Cerebellar nuclear complex (tissue), 1 donor: ENCODE measurements at places on chromosomes 16 and 17.

DNA sequence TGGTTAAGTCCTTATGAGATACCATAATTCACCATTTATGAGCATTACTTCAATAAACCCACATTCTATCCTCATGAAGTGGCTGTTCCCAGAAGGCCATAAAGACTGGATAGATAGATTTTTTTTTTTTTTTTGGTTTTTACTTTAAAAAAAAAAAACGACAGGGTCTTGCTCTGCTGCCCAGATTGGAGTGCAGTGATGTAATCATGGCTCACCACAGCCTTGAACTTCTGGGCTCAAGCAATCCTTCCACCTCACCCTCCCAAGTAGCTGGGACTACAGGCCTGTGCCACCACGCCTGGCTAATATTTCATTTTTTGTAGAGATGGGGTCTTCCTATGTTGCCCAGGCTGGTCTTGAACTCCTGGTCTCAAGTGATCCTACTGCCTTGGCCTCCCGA is 102.3 kb downstream of the XYLT1 start:
- DNase-seq, result no peak

DNA sequence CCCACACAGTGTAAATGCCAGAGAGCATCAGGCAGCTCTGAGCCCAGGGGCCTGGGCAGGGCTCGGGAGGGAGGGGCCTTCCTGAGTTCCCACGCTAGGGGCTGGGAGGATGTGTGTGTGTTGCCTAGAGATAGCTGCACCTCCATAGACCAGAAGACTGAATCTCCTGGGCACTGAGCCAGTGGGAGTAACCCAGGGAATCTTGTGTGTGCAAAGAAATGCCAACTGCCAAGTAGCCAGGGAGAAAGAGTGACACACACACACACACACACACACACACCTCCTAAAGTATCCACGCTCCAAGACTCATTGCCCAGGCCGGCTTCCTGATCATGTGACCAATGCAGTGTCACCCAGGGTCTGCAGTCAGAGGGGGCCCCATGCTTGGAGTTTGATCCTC is 166.2 kb upstream of the RPL38 start:
- no peak for DNase-seq

GRCh38 chr16:48911700-48912099 is 301.7 kb upstream of the N4BP1 start:
- DNase-seq, result no peak

DNA sequence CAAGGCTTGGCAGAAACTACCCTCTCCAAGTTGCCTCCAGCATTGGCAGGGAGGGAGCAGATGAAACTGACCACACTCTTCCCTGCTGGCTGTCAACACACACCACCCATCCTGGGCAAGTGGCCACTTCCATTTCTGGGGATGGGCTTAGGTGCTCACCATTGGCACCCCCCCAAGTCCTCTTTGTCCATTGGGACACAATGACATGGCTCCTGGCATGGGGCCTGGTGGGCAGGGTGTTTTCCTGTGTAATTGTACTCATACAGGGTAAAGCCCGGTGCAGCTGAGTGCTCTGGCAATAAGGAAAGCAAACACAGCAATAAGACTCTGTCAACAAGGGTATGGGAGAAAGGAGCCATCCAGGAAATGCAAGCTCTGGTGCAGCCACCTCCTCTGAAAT is 22.6 kb downstream of the SCNN1B start:
- no peak for DNase-seq

DNA sequence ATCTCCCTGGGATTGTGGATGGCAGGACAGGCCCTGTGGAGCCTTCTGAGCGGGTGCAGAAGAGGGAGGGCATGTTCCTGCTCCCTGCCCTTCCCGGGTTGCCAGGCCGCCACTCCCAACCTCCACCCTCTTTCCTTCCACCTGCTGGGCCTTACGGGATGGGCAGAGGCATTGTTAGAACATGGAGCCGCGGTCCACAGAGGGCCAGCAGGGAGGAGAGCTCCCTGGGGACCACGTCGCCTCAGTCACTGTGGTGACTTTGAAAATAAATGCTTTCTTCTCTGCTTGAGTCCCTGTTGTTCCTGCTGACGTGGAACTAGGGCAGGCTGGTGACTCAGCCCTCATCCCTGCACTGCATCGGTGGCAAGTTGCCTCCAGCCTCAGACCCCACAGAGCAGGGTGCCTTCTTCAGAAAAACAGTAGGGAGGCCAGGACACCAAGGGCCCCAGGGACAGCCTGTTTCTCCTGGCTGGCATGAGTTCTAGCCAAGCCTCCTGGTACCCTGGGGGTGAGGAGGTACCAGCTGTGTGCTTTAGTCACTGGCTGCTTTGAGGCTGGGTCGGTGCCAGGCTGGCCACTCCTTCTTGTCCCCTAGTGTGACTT is 224.9 kb downstream of the SEC14L1 start:
- DNase-seq, result no peak

DNA sequence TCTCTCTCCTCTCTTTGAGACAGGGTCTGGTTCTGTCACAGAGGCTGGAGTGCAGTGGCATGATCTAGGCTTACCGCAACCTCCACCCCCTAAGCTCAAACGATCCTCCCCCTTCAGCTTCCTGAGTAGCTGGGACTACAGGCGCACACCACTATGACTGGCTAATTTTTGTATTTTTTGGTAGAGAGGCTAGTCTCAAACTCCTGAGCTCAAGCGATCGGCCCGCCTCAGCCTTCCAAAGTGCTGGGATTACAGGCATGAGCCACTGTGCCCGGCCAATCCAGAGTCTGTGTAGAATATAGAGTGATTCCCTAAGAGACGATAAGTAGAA is 65.8 kb upstream of the RPH3AL start:
- DNase-seq, result no peak

- DNase-seq, result no peak
Measured at GRCh38 chr17:5068236-5068635, 10.0 kb upstream of the ZFP3 start.

DNA sequence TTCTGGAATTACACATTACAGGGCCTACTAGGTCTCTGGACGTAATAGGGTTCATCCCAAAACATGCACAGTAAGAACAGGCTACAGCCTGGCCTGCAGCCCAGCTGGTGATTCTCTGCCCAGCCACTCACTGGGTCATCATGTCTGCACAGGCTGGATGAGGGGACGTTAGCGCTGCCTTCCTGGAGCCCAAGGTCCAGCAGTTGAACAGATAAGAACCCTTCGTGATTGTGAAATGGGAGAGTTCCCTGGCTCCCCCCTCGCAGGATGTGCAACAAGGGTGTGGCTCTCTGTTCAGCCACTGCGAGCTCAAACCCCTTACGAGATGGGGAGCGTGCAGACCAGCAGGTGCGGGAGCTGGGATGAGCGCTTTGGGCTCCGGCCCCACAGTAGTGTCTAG is 200.0 kb upstream of the CDH5 start:
- DNase-seq, result no peak

GRCh38 chr17:29138971-29139691 is 41.1 kb downstream of the MYO18A start:
- no peak for DNase-seq

DNA sequence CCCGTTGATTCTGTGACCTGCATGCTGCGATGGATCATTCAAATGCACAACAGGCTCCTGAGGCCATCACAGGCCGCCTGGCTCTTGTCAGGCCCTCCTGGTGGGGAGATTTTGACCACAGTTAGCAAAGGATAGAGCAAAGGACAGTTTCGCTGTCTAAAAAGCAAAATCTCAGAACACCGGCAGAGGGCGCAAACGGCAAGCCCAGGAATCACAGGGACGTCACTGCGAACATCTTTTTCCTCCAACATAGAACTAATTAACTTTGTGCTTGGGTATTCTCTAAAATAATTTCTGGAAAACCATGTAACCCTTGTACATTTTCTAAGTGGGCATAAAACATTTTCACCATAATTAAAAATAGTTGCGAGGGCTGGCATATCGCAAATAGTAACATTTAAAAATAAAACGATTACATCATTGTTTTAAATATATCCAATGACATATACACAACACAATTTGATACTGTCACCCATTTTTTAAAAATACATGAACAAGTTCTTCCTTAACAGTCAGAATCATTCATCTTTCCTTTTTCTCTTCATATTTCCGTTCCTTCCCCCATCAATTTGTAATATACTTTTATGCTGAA is 19.7 kb upstream of the SLC47A1 start:
- DNase-seq, result no peak

DNA sequence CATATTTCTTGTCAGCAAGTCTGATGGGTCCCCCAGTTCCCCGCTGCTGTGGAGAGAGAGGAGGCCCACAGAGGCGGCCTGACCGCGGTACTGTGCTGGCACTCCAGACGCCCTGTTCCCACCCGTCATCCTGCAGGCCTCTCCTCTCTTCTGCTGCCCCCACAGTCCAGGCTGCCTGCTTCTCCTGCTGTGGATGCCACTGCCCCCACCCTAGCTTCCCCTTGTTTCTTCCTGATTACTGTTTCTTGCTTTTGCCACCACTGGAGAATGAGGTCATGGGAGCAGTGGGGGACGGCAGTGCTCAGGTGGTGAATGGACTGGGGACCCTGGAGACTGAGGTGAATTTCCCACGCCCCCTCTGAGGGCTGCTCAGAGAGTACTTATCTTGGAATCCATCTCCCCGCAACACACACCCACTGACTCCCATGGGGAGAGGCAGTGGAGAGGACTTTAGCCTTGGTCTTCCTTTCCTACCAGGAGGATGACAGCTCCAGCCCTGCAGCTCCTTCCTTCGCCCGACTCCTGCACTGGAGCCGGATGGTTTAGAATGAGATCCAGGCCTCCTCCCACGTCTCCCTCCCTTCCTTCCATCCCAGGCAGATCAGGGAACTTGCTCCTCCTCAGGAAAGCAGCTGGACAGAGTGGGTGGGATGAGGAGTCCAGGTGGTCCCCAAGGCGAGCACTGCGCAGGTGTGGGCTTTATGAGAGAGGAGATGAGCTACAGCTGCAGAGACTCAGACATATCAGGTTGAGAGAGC is 60.4 kb downstream of the PLXDC1 start:
- DNase-seq, result no peak

- DNase-seq, result no peak
Measured at GRCh38 chr17:59219992-59220327, 351 bp upstream of the GDPD1 start.

- DNase-seq, result no peak
Measured at GRCh38 chr17:10772425-10773380, 31.2 kb downstream of the TMEM238L start.

DNA sequence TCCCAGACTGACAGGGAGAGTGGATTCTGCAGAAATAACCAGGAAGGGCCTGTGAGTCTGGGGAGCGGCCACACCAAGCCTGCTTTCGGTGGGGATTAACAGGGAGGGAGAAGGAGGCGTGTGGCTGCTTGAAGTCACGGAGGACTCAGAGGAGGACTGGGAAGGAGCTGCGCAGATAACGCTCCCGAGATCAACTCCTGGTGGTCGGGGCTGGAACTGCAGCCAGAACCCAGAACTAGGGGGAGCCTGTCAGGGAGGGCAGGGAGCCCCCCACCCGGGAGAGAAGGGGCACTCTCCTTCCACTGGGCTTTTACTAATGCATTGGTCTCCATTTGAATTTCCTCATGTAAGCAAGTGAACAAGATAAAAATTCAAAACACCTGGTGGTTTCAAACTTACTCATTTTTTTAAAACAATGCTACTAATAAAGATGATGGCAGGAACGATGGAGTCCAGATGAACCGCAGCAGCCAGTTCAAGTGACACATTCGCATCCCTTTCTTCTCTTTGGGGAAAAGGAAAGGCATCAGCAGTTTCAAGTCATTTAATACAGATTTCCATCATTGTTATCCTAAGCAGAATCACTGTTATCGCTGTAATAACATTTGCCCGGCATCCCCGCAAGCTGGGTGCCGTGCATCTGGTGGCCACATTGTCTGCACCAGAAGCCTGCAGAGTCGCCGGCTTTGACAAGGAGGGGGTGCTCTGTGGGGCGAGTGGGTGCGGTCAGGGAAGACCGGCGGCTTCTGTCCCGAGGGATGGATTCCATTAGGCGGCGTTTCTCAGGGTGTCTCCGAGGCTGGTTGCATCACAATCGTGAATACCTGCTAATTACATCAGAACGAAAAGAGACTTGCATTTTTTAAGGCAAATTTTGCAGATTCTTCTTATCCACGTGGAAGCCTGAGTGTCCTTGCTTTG is 183.0 kb downstream of the FOXL1 start:
- no peak for DNase-seq

DNA sequence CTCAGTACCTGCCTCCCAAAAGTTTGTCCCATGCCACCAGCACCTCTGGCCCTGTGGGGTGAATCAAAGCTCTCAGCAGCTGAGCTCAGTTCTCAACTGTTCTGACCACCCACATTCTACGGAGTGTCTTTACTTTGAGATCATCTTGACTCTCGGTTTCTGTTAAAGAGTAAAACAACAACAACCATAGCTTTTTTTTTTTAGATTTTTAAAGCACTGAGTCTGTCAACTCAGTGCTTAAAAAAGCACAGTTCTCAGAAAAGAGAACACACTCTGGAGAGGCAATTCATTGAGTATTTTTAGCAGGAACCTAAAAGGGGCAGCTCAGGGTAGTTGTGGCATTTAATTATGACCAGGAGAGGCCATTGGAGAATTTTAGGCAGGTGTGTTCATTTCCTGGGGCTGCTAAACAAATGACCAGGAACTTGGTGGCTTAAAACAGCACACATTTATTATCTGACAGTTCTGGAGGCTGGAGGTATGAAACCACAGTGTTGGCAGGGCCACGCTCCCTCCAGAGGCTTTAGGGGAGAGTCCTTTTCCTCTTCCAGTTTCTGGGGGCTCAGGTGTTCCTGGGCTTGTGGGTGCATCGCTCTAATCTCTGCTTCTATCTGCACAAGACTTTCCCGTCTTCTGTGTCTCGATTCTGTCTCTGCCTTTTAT is 6.7 kb upstream of the WFIKKN2 start:
- no peak for DNase-seq

DNA sequence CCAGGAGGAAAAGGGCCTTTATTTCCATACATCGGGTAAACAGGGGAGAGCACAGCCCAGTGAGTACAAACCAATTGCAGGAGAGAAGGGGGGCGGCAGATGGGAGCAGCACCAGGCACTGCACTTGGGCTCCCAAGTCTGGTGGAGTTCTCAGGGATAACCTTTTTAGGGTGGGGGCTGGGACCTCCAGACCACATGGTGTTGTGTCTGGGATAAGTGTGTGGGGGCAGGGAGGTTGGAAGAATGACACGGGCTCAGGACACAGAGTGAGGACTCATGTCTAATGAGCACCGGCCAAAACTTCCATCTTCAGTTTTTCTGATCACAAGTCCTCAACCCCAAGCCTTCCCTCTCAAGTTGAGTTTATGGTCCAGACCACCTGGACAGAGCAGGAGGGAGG is 30.6 kb downstream of the PIPOX start:
- no peak for DNase-seq

DNA sequence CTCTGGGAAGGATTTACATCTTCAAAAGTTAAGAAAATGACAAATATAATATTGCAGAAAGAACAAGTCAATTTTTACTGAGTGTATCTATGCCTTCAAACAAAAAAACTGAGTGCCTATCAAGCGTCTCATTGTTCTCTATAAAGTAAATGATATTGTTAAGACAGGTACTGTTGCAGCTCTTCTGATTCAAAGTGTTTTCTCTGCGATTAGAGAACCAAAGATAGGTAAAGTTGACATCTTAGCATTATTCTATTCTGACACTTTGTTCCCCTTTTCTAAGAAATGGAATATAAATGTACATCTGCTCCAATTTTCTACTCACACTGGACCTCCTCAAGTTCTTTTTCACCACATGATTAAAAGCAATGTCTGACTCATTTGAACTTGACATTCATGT is 1317.7 kb downstream of the CDH11 start:
- no peak for DNase-seq

- no peak for DNase-seq
Measured at GRCh38 chr17:4806777-4807604, at the start of gene PLD2. PLD2 (plus strand) TSS chr17:4807152; CDS start chr17:4807773, 621 bp downstream.

- no peak for DNase-seq
Measured at GRCh38 chr16:76071690-76072089, 205.5 kb upstream of the CNTNAP4 start.

- DNase-seq, result no peak
Measured at GRCh38 chr17:29125651-29126050, 54.5 kb downstream of the MYO18A start.

GRCh38 chr16:1983544-1984346 is at the start of gene GFER:
GFER (plus strand) TSS chr16:1984193; CDS start chr16:1984219, 26 bp downstream.
- DNase-seq, result no peak
